ENCODE measurements at places on chromosomes 2 and 18.

GRCh38 chr2:179467111-179467510 lies 202.5 kb upstream of the SESTD1 start:
- DNase-seq: no peak

DNA sequence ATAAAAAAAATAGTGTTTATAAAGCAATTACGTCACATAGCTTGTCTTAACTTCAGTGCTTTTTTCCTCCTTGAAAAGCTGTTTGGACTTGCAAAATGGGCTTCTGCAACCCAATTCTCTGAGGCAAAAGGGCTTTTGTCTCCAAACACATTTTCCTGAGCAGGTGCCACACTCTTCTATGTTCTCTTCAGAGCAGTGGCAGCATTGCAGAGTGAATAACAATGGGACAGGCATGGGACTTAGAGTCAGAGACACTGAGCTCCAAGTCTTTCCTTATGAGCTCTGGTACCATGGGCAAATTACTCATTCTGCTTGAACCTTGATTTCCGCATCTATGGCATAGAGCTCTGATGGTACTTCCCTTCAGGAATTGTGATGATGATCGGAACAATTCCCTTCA lies 149.0 kb downstream of the ARL6IP6 start:
- no peak for DNase-seq

- DNase-seq: no peak
These were observed 17.5 kb downstream of the UXS1 start for GRCh38 chr2:106176446-106177099.

GRCh38 chr2:174013315-174013751 lies 48.2 kb upstream of the SP3 start:
- no peak for DNase-seq

GRCh38 chr2:166560022-166560421 lies 66.0 kb upstream of the SCN7A start:
- DNase-seq: no peak

GRCh38 chr2:28568533-28568932 lies 72.7 kb downstream of the PLB1 start:
- DNase-seq: no peak

GRCh38 chr18:55354795-55355194 lies 233.2 kb downstream of the TCF4 start:
- peak; percentile 55 for DNase-seq

- DNase-seq: peak; percentile 75
These were observed 626 bp upstream of the SLC1A4 start for GRCh38 chr2:64988420-64989125.

GRCh38 chr2:165294912-165295311 lies 55.7 kb downstream of the SCN2A start:
- no peak for DNase-seq

GRCh38 chr2:222861411-222862105 lies 722 bp downstream of the ACSL3 start:
- DNase-seq: no peak

DNA sequence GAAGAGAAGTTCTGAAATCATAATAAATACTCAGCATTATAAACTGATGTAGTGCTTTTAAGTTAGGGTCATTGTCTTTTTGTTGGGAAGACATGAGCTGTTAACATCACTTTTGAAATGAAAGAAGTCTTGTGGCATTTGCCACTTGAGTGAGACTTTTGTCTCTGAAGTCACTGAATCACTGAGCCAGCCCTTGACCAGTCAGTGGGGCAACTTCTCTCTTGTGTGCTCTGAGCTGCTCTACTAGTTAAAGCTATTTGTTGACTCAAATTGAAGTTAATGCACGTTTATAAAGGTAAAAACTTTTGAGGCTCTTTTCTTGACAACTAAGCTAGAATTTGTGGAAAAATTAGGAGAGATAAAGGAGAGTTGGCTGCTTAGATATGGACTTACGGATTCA lies 6.7 kb downstream of the WDR43 start:
- DNase-seq: no peak

- DNase-seq: no peak
These were observed 209.5 kb downstream of the DYSF start for GRCh38 chr2:71662665-71663394.

GRCh38 chr18:61910101-61910500 lies 17.3 kb upstream of the RNF152 start:
- no peak for DNase-seq

DNA sequence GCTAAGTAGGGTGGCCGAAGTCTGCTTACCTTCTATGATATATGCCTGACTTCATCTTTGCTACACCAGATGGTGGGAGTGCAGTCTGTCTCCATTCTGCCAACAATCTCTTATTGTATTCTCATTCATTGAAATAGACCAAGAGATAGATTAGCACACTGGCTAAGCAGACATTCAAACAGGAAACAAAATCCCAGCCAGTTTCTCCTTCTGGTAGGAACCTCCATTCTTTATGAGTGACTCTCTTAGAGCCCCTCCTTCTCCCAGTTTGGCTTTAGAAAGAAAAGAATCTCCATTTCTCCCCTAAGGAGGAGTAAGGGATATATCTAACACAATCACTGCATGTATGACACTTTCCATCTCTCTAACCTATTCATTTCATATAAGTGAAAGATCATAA lies 118.9 kb upstream of the COL5A2 start:
- DNase-seq: no peak

- DNase-seq: no peak
These were observed 601.1 kb upstream of the PIK3C3 start for GRCh38 chr18:41353777-41354528.

DNA sequence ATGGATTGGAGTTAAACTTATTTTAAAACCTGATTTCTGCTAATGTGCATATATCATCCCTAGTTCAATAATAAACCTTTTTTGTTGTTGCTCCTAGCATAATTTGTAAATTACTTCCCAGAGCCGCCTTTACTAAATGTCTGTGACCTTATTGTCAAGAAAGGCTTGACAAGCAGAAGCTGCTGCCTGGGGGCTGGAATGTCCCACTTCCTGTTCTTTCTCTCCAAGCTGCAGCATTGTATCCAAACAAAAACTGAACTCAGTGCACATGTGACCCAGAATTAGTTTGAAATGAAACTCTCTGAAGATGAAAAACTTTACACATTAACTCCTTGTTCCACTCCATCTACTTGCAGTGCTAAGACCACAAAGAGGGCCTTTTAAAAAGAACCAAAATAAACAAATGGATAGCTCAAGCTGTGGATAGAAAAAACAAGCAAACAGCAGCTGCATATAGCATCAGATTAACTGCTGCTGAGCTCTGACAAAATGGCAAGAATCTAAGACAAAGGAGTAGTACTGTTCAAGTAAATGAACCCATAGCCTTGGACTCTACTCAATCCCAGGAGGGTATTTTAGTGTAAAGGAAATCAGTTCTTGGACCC lies 99.8 kb upstream of the NEUROD1 start:
- no peak for DNase-seq

GRCh38 chr18:59898609-59899297 lies 1.0 kb upstream of the PMAIP1 start:
- DNase-seq: no peak

DNA sequence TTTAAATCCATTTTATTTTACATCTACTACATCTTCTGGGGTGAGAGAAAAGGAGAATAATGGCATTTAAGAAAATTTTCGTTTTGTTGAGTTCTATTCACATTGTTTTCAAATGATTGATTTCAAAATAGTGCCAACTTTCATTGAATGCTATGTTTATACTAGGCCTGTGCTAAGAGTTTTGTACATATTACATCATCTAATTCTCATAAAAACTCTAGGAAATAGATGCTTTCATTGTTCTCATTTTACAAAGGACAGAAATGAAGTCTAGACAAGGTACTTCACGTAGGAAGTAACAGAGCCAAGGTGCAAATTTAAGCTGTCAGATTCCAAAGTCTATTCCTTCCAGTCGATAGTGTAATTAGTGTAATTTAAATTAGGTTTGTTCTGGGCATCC lies 402.8 kb upstream of the UBE2E3 start:
- no peak for DNase-seq

- no peak for DNase-seq
These were observed 834.3 kb downstream of the CPS1 start for GRCh38 chr2:211390536-211391188.

GRCh38 chr18:57469884-57470283 lies 34.7 kb downstream of the ONECUT2 start:
- DNase-seq: no peak

DNA sequence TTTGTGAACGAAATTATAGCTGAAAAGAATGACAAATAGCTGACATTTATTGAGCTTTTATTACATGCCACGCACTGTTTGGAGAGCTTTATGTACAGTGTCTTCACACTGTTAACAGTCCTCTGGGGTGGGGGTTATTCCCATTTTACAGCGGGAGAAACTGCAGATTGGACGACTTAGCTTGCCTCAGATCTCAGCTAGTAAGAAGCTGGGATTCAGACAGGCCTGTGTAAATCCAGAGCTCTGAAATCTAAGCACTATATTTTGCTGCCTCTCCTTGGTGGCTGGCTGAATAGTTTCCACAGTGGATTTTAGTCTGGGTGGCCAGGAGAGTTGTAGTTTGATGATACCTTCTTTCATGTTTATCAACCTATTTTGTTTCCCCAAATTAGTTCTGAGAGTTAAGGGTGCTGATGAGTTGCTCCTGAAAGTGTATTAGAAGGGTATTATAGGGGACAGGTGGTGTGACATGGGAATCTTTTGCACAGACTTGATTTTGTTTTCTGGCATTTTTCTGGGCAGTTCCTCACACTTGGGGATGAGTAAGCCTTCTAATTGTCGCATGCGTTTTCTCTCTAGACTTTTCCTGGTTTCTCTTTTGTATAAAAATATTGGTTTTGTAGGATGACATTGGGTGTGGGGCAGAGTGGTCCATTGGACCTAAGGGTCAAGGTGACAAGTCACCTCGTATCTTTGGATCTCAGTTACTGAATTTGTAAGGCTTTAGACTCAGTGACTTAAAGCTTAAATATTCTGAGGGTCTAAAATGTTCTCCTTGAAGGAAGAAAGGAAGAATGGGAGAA lies 1.5 kb downstream of the ACSL3 start:
- DNase-seq: no peak

- DNase-seq: peak; percentile 54
These were observed 5.7 kb downstream of the ANTXR1 start for GRCh38 chr2:69018678-69019095.

DNA sequence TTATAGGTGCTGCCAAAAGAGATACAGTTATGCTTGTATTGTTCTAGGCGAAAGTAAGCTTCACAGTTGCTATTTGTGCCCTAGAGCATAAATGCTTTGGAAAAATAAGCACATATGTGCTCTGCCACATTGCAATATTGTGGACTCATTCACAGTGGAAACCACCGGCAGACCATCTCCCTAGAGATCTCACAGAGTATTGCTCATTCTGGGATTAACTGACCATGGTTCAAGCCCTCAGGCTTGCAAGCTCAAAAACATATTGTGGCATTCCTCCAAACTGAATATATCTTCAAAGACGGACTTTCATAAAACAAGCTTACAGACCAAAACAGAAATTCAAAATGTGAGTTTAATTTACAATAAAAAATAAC lies 158.2 kb upstream of the CCDC150 start:
- peak; percentile 50 for DNase-seq

GRCh38 chr2:105584435-105585010 lies 160.2 kb upstream of the NCK2 start:
- DNase-seq: no peak

DNA sequence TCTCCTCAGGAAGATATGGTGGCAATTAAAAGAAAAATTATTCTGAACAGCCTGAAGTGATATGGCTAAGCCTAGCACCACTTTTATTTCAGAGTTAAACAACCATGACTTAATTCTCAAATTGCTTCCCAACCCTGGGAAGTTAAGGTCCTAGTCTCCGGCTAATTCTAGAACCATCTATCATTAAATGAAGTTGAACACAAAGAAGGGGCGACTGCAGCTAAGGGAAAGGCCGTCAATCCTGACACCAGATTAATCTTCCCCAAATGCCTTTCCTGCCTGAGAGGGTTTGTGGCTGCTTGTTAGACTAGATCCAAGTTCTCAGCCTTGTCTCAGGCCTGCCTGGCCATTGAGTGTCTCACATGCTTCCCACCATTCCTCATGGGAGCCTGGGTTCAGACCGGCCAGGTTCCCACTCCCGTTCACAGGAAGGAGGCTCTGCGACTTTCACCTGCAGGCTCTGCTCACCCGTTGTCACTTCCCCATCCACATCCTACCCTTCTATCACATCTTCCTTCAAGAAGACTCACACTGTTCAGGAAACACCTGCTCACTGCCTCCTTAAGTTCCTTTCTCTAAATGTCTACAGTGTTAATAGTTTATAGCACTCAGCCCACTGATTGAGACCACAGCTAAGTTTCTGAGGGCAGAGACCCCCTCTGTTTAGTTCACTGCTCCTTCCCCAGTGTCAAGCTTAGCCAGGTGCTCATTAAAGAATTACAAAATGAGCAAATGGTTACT lies 282.9 kb upstream of the REV1 start:
- no peak for DNase-seq

DNA sequence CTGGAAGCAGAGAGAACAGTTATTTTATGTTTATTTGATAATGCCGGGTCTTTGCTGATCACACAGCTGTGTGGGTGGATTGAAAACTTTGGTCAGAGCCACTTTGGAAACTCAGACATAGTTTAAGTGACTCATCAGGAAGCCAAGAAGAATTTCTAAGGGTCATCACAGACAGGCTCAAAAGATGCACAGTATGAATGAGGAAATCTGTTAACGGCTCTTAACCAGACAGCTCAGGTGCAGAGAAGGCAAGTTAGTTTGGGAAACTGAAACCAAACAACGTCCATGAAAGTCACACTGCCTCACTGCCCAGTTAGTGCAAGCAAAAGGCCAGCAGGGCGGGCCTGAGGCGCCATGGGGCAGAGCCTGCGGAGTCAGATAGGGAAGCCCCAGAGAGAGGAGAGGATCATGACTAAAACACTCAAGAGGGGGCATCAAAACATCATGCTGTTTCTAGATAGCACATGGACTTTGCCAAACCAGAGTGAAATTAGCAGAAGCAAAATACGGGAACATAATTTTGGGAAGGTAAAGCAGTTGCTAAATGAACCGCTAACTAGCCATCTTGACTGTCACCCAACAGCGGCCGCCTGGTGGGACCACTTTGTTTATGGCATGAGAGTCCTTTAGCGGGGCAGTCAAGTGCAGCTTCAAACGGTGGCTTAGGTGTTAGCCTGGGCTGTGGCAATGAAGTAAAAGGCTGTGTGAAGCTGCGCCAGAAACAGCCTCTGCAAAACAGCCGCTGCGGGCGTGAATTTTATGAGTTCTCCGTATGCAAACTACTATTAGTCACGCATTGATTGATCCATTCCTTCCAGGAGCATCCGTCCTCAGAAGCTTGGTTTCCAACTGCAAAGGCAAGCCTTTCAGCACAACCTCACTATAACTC lies 101.2 kb downstream of the KCTD18 start:
- DNase-seq: peak; percentile 63

- no peak for DNase-seq
These were observed 29.3 kb downstream of the COLEC11 start for GRCh38 chr2:3624059-3624794.

- no peak for DNase-seq
These were observed 181.5 kb upstream of the ITGA4 start for GRCh38 chr2:181275643-181276070.
